ENCODE measurements at places on chromosomes 2 and 18.

- DNase-seq: no peak
Observed at GRCh38 chr2:130373808-130374365, 18.0 kb downstream of the PTPN18 start.

- DNase-seq: peak; percentile 47
Observed at GRCh38 chr2:109057686-109058085, 68.7 kb upstream of the EDAR start.

GRCh38 chr2:26000561-26001082, 18.3 kb upstream of the KIF3C start:
- DNase-seq: no peak

GRCh38 chr18:59876310-59876626, 23.5 kb upstream of the PMAIP1 start:
- DNase-seq: no peak

- DNase-seq: no peak
Observed at GRCh38 chr2:189542145-189542882, 38.3 kb downstream of the SLC40A1 start.

DNA sequence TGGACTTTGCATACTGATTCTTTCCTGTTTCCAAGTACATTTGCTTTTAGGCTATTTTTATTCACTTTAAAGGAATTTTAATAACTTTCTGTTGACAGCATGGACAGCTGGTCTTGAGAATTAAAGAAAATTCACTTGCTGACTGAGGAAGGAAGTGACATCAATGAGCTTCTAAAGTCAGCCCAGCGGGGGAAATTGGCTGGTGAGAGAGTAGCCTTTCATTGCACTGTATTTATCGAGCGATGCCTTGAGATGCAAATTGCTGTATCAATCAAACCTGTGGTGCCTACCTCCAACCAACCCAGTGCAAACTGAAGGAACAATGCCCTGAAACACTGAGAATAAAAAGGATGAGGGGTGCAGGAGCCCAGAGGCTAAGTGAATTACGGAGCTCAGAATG, 91.4 kb upstream of the AQP4 start:
- DNase-seq: no peak

DNA sequence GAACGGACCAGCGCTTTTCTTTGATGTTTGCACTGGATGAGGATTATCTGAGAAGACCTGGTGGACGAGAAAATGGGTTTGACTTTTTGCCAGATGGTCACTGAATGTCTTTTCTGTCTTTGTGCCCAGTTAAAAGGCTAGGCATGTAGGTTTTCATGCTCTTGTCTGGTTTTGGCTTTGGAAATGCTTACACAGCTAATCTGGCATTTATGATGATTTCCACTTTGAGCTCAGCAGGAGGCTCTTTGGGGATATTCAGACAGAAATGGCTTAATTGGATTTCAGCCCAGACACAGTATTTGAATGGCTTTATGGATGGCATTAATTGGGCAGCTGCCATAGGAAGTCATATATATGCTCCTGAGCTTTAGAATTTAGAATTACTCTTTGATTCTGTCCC, 59.6 kb downstream of the NCK2 start:
- DNase-seq: no peak

- no peak for DNase-seq
Observed at GRCh38 chr2:208360259-208361076, 46.1 kb upstream of the PTH2R start.

DNA sequence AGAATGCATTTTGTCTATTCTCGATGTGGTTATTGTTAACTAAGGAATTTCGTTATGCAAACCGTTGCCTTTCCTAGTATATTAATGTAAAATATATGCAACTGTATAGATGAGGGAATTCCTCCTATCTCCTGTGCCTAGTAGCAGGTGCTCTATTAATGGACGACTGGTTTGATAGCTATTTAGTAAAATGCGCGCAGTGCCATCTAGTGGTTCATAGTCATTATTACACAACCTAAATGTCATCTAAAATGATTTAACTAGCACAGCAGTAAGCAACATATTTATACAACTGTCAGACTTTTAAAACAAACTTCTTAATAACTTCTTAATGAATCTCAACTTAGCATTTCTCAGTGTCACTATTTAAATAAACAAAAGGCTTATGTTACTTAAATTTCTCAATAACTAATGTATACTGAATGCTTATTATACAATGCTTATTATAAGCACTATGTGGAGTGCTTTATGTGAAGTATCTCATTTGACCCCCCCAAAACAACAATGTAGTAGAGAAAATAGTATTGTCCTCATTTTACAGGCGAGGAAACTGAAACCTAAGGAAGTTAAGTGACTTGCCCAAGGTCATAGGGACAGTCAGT, 77.9 kb downstream of the DTNA start:
- DNase-seq: peak; percentile 22

- DNase-seq: no peak
Observed at GRCh38 chr2:24707143-24707542, 86.0 kb downstream of the PTRHD1 start.

DNA sequence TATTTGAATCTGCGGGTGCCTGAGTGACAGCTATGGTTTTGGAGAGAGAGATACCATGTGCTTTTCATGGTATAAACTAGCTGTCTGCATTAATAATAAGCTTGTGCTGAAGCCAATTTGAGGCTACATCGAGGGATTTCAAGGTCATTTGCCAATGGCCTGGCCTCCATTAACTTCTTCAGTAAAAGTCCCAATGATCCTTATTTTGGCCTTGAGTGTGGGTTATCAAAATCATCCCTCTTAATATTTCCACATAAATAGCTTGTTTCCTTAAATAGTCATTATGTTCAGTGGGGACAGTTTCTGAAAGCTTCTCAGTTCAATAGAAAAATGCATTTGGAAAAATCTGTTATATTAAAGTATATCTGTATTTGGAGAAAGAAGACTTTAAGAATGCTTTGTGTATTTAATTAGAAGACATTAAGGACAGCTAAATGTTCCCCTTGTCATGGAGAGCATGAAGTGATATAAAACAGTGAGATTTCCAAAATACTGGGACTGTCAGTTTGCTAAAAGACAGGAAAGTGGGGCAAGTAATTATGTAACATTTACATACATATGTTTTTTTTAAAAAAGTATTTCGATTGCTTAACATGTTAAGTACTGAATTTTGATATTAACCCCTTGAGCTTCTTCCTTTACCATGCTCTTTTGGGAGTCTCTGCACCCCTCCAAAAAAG, 355.5 kb upstream of the ZEB2 start:
- no peak for DNase-seq

- no peak for DNase-seq
Observed at GRCh38 chr2:50006327-50006726, 852.0 kb upstream of the FSHR start.

DNA sequence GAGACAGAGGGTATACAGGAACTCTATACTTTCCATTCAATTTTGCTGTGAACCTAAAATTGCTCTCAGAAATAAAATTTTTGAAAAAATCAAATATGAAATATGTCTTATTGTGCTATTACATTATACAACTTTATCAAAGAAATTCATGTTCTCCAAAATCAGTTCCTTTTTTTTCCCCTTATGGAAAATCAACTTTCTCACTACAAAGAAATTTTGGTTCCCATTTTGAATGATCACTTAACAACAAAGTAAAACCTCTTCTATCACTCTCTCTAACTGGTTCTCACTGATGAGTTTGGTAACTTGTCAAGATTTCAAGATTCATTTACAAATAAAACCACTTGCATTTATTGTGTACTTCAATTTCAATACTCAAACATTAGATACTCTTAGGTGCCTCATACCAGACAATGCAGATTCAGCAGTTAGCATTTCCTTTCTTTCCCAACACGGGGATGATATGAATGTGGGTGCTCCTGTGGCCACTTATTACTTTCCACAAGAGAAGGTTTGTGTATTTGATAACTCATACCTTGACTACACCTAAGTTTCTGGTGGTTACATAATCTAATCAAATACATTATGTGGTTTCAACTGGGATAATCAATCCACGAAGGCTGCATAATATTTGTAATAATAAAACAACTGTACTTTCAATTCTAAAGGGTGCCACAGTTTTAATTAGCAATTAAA, 6.4 kb downstream of the PSME4 start:
- DNase-seq: no peak

DNA sequence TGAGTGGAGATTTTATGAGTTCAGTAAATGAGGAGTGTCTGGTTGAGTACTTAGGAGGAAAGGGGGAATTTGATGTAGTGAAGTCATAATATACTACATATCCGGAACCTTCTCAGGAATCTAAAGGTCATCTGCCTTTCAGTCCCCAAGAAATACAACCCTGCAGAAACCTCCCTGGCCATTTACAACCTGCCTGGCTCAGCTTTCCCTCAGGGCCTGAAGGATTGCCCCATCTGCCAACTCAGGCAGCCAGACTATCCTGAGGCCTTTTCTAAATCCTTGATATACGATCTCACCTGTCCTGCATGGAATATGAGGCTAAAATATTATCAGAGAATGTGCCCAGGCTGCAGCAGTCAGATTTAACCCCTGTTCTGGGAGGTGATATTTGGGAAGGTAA, 165.4 kb upstream of the SPOPL start:
- DNase-seq: no peak

- DNase-seq: no peak
Observed at GRCh38 chr2:143545949-143546255, 416.7 kb downstream of the ARHGAP15 start.

DNA sequence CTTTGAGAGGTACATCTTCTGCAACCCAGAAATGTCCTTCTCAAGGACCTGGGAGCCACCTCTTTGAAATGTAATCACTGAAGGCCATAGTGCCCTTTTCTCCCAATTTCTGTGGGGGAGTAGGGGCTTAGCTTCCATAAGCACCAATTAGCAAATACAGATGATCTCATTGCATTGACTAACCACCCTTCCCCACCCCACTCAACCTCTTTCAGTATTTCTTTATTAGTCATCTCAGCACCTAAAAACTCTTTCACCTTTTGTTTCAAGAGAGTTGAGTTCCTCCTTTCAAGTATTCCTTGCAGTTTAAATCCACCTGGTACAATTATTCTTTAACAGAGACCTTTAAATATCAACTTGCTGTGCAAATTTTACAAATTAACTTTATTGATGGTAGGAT, 1011.8 kb upstream of the CDH2 start:
- DNase-seq: no peak

- DNase-seq: peak; percentile 57
Observed at GRCh38 chr2:207166349-207167098, 776 bp upstream of the KLF7 start.

DNA sequence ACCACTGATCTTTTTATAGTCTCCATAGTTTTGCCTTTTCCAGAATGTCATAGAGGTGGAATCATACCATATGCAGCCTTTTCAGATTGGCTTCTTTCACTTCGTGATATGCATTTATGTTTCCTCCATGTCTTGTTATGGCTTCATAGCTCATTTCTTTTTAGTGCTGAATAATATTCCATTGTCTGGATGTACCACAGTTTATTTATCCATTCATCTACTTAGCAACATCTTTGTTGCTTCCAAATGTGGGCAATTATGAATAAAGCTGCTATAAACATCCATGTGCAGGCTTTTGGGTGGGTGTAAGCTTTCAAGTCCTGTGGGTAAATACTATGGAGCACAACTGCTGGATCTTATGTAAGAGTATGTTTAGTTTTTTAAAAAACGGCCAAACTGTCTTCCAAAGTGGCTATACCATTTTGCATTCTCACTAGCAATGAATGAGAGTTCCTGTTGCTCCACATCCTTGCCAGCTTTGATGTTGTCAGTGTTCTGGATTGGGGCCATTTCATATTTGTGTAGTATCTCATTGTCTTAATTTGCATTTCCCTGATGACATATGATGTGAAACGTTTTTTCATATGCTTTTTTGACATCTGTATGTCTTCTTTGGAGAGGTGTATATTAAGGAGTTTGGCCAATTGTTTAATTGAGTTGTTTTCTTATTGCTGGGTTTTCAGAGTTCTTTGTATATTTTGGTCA, 20.6 kb downstream of the STPG4 start:
- no peak for DNase-seq

DNA sequence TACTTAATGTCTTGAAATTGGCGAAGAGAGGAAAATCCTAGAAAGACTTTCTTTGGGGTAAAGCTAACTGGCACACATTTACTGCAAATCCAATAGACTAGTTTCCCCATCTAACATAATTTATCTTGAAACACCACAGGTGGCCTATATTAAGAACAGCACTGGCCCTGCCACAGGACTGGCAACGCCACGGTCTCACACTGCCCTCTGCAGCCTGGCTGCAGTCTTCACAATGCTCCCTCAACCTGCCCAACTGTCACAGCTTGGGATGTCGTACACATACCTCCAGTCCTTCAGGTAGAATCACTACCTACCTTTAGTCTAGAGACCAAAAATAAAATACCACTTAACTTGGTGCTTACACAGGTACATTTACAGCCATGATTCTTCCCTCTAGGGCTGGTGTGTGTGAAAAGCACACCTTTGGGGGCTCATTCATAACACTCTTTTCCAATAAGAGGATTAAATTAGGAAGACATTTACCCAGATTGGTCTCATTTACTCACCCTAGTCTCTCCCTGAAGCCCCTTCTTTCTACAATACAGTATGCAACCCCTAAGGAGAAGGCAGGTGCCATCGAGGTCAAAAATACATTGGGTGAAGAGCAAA, 222.2 kb downstream of the C1D start:
- DNase-seq: no peak

DNA sequence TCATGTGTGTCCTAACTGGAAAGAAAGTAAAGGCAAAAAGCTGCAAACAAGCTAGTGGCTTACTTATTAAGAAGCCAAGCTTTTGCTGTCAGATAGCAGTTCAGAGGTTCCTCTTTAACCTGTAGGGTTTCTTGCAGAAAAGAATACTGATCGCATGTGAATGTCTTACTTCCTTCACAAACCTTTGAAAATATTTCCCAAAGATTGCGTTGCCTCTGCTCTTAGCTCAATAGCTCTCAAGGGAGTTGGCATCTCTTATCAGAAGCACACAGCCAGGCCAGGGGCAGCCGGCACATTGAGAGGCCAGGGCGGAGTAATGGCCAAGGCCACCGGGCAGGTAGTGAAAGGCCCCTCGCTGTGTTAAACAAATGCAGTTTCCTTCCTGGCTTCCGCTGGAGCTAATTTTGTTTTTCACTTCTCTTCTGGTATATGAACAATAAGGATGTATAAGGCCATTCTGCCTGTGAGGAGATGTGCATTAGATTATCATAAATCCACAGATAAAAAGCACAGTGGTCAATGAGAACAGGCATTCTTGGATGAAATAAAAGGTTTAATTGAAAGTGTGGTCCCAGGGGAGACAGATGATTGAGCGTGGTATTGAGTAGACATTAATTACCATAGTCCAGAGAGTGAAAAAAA, 542.4 kb upstream of the NRP2 start:
- no peak for DNase-seq

- no peak for DNase-seq
Observed at GRCh38 chr18:11146947-11147345, 2.4 kb downstream of the PIEZO2 start.

- no peak for DNase-seq
Observed at GRCh38 chr2:136029149-136029548, 43.7 kb upstream of the DARS1 start.

DNA sequence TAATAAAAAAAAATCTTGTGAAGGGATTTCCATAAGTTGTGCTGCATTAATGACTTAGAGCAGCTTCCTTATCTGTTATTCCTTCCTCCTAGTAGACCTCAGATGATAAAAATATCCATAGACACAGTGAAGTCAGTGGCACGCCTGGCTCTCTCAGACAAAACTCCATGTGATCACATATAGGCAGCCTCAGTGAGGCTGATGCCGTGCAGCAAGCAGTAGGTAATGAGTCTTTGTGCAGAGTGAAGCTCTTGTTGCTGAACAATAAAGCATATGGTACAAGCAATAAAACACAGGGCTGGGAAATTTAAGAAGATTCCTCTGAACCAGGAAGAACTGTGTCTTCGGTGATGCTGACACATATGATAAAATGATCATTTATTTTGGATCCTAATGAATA, 102.7 kb downstream of the CSRNP3 start:
- DNase-seq: no peak
